Uterus (tissue), 4 donors: ENCODE measurements at places on chromosomes 4 and X. TPM values are rescaled to one million over a fixed set of nuclear protein-coding genes. Genes with fewer than 3 reads are reported as not detected.

Gene AASDH
- total RNA-seq = 13.6 TPM

Gene MAGED1
- total RNA-seq = 27.9 TPM

Gene TTC29
- total RNA-seq = not detected

Gene DKK2
- 1.5 TPM for total RNA-seq

Gene SPRY1
- 198 TPM for total RNA-seq

Gene PNMA6A
- total RNA-seq = not detected

- H3K36me3 ChIP-seq = no peaks in the 10 kb centered on the region
- no peak for DNase-seq
- no peak overlapping the region for H3K4me3 ChIP-seq
- H3K4me1 ChIP-seq = no peaks in the 10 kb centered on the region
- H3K27me3 ChIP-seq = no peaks in the 10 kb centered on the region
These were observed 67.1 kb upstream of the PRKG2 start for GRCh38 chr4:81282131-81282530.

- H3K27ac ChIP-seq = no peak overlapping the region
- H3K4me3 ChIP-seq = no peak overlapping the region
- no peaks in the 10 kb centered on the region for H3K4me1 ChIP-seq
- no peak for DNase-seq
These were observed 16.5 kb downstream of the PPP1R3F start for GRCh38 chrX:49286136-49286535.

GRCh38 chr4:73762409-73762808 lies 22.0 kb downstream of the CXCL8 start:
- H3K36me3 ChIP-seq = no peaks in the 10 kb centered on the region
- no peak overlapping the region for H3K27ac ChIP-seq
- no peaks in the 10 kb centered on the region for H3K27me3 ChIP-seq
- no peaks in the 10 kb centered on the region for H3K4me1 ChIP-seq
- no peak overlapping the region for H3K4me3 ChIP-seq
- DNase-seq = no peak

- no peak overlapping the region for H3K27ac ChIP-seq
- H3K4me3 ChIP-seq = no peak overlapping the region
- peaks cover 7% of the 10 kb centered on the region for H3K4me1 ChIP-seq
- H3K27me3 ChIP-seq = no peaks in the 10 kb centered on the region
- peak; percentile 77 for DNase-seq
- H3K36me3 ChIP-seq = no peaks in the 10 kb centered on the region
These were observed 57.5 kb upstream of the SORCS2 start for GRCh38 chr4:7134737-7135388.

DNA sequence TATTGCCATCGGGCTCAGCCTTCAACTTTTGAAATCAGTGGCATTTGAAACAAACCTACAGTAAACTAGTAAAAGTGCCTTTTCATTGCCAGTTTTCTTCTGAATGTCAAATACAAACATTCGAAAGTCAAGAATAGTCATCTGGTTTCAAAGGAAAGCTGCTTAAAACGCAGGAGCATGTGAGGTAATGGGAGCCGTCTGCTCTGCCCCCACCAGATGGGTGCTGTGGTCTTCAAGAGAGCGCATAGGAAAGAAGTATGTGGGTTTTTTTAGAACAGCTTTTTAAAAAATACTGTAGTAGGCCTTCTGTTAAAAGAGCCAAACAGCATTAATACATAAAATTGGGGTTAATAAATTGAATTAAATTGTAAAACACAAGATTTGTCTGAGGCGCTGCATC lies 88.6 kb downstream of the STOX2 start:
- no peaks in the 10 kb centered on the region for H3K36me3 ChIP-seq
- H3K4me3 ChIP-seq = no peak overlapping the region
- peaks cover 4% of the 10 kb centered on the region for H3K4me1 ChIP-seq
- no peak overlapping the region for H3K27ac ChIP-seq

GRCh38 chr4:147780137-147780777 lies 48.4 kb downstream of the ARHGAP10 start:
- no peak overlapping the region for H3K4me3 ChIP-seq
- H3K27me3 ChIP-seq = no peaks in the 10 kb centered on the region
- H3K27ac ChIP-seq = no peak overlapping the region
- no peaks in the 10 kb centered on the region for H3K36me3 ChIP-seq
- no peak for DNase-seq

DNA sequence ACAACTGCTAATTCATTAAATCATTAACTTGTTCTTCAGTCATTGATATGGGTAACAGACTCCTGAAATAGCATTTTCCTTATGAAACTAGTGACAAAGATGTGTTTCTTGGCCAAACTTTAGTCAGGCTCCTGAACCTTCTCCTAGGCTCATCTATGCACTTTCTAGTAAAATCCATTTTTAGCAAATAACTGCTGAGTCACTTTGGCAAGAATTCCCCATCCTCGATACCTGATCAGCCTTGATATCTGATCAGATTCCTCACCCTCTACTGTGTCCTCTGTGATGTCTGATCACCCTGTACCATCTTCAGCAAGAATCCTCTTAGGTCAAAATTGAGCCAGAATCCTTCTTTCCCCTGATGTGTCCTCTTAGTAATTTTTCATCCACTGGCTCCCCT lies 161.2 kb upstream of the TAPT1 start:
- no peak overlapping the region for H3K4me3 ChIP-seq
- DNase-seq = no peak
- H3K27me3 ChIP-seq = no peaks in the 10 kb centered on the region
- no peaks in the 10 kb centered on the region for H3K4me1 ChIP-seq
- no peak overlapping the region for H3K27ac ChIP-seq

DNA sequence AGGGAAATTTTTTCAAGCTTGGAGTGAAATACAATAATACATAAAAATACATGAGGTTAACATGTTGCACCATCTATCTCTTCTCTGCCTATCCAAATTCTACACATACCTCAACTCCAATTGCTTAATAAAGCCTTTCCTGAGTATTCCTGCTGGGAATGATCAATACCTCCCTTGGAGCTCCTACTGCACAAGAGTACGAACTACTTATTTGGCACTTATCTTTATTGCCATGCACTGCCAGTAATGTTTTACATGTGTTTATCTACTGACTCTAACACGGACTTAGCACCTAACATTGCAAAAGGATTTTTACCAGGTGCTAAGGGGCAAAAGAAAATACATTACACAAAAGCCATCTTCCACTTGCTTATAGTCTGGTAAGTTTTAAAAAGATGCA lies 80.2 kb downstream of the ADGRA3 start:
- H3K4me1 ChIP-seq = no peaks in the 10 kb centered on the region
- H3K36me3 ChIP-seq = no peaks in the 10 kb centered on the region

DNA sequence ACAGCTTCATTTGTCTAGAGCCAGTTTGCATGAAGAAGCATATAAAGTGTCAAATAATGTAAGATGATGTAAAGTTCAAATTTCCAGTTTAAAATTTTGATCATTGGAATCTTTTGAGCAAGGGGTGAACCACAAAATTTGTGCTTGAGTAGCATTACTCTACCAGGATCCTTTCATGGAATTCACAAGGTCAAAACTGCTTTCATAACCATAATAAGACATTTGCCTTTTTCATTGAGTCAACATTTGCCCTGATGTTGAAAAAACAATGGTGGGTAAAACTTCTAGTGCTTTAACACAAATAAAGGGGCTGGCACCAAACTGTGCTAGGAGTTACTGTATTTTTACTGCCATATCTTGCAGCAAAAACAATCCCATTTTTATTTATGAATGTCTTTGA lies 142.2 kb downstream of the GLRA3 start:
- no peak for DNase-seq
- H3K4me3 ChIP-seq = no peak overlapping the region
- no peak overlapping the region for H3K27ac ChIP-seq
- no peaks in the 10 kb centered on the region for H3K27me3 ChIP-seq
- no peaks in the 10 kb centered on the region for H3K36me3 ChIP-seq

GRCh38 chr4:83128240-83128929 lies 13.9 kb upstream of the PLAC8 start:
- H3K27ac ChIP-seq = no peak overlapping the region
- H3K36me3 ChIP-seq = no peaks in the 10 kb centered on the region
- no peaks in the 10 kb centered on the region for H3K27me3 ChIP-seq
- H3K4me3 ChIP-seq = no peak overlapping the region

DNA sequence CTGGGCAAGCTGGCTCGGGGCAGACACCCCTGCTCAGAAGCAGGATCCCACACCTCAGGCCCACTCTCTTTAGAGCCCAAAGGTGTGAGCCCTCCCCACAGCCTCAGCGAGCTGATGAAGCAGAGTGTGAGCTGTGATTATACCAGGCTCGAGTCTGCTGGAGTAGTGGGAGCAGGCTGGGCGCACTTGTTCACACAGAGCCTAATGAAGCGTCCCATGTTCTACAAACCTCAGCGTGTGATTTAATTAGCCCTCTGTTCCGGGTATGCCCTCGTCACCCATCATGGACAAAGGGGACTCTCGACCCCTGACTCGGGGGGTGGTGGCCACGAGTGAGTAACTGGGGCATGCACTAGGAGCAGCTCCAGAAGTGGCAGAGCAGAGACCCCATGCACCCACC lies 62.3 kb downstream of the PPP2R2C start:
- no peaks in the 10 kb centered on the region for H3K4me1 ChIP-seq
- H3K4me3 ChIP-seq = no peak overlapping the region
- no peaks in the 10 kb centered on the region for H3K27me3 ChIP-seq
- no peak overlapping the region for H3K27ac ChIP-seq

DNA sequence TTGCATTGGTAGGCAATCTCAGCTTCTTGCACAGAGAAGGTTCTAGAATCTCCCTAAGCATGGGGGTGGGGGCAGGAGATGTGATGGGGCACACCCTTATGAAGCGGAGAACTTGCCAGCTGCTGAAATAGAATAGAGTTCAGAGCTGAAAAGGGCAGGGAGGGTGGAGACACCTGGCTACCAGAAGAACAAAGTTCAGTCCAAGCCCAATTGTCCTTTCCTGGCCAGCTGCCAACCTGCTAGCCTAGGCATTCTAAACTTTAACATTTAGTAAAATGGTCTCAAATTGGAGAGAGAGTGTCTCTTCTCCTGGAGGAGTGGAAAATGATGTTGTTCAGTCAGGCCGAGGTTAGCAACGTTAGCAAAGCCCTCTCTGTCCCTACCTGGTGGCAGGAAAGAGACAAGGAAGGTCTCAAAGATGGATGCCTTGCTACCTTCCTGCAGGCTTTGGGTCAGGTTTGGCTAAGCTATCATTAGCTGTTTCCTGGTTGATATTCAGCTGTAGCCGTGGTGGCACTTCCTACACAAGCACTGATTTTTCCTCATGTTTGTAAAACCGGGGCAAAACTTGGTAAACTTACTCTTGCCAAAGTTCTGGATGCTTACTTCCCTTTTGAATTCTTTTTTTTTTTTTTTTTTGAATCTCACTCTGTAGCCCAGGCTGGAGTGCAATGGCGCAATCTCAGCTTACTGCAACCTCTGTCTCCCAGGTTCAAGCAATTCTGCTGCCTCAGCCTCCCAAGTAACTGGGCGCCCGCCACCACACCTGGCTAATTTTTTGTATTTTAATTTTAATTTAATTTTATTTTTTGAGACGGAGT lies 34.7 kb upstream of the NYX start:
- no peaks in the 10 kb centered on the region for H3K27me3 ChIP-seq
- H3K27ac ChIP-seq = no peak overlapping the region
- H3K4me1 ChIP-seq = no peaks in the 10 kb centered on the region
- no peak overlapping the region for H3K4me3 ChIP-seq
- peak; percentile 17 for DNase-seq

DNA sequence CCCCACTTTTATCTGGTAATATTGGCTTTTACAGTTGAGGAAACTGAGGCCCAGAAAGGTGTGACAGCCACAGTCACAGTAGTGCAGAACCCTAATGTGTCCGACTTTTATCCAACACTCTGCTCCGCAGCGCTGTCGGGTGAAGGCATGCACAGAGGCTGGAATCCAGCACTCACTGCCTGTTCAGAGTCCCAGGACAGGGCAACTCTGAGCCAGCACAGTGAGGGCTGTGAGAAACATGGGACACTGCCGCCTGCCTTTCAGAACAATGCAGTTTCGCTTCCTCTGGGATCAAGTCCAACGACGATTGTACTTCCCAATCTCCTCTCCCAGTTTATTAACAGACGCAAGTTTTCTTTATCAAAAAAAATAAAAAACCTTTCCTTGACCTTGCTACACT lies 41.9 kb upstream of the PDGFRA start:
- DNase-seq = no peak
- no peaks in the 10 kb centered on the region for H3K27me3 ChIP-seq
- H3K4me1 ChIP-seq = no peaks in the 10 kb centered on the region
- H3K36me3 ChIP-seq = no peaks in the 10 kb centered on the region
- no peak overlapping the region for H3K27ac ChIP-seq

GRCh38 chrX:120749141-120749846 lies 119.4 kb upstream of the C1GALT1C1 start:
- no peaks in the 10 kb centered on the region for H3K36me3 ChIP-seq
- no peak for DNase-seq
- no peak overlapping the region for H3K27ac ChIP-seq
- no peaks in the 10 kb centered on the region for H3K27me3 ChIP-seq
